Tibial nerve (tissue), 4 donors: ENCODE measurements at places on chromosomes 1 and 21. TPM values are rescaled to one million over a fixed set of nuclear protein-coding genes. Genes with fewer than 3 reads are reported as not detected.
A peak's percentile ranks its signal among the peaks of the same experiment; 100 is the strongest.

GRCh38 chr1:244709476-244710368 is 56.8 kb downstream of the DESI2 start:
- DNase-seq = no peak

Gene C1orf56
- total RNA-seq = 5.0 TPM

DNA sequence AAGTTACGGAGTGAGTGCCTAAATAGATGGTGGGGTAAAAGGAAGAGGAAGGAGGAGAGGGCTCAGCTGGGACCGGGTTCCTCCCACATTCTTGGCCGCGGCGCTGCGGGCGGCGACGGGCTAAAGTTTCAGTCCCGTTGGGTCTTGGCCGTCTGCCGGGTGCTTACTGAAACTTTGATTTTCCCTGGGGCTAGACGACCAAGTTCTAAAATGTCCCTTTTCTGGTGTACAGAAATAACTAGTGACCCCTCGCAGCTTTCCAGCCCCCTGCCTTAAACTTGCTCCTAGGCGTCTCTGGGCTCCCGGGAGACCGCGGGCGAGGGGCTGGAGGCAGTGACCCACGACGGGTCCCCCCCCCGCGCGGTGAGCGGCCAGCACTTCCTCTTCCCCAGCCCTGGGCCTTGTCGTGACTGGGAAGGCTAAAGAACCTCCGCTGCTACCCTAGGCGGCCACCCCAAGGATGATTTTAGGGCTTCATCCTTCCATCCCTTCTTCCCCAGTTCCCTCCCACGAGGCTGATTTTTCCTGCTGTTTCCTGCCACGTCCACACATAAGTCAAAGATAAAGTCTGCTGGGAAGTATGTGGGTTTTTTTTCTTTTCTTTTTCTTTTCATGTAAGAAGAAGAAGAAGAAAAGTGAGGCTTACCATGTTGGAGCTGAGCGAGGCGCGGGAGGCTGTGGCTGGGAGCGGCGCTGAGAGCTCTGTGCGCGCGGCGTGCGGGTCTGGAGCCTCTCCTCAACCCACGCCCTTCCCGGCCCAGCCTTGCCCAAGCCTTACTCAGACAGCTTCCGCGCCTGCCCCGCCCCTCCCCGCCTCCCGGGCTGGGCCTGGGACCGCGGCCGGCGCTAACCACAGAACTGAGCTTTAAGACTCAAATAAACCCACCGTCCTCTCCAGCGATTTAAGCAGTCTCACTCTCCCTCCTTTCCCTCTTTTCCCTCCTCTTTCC is at the start of gene S100A11:
Gene S100A11, minus strand, starts transcription at position 738 of the 950 bp plus-strand sequence. Its CDS starts 89 bp downstream, at position 649.
- peak; percentile 89 for DNase-seq

GRCh38 chr1:244843148-244843978 is 7.9 kb downstream of the COX20 start:
- DNase-seq = no peak

Gene HPDL
- 1.7 TPM for total RNA-seq

Gene TBCE
- 32.1 TPM for total RNA-seq

Gene AGPAT3
- 33.3 TPM for total RNA-seq

- peak; percentile 48 for DNase-seq
These were observed 36.7 kb downstream of the MEF2D start for GRCh38 chr1:156463874-156464273.

- DNase-seq = peak; percentile 96
These were observed 12.6 kb downstream of the HSF2BP start for GRCh38 chr21:43646550-43647260.

Gene TLCD4
- 9.0 TPM for total RNA-seq

- DNase-seq = no peak
These were observed 60.8 kb upstream of the RALGPS2 start for GRCh38 chr1:178664278-178664677.

- DNase-seq = no peak
These were observed 59.6 kb downstream of the ATP6V1G3 start for GRCh38 chr1:198480876-198481275.

GRCh38 chr21:16330082-16330907 is 600.5 kb downstream of the USP25 start:
- no peak for DNase-seq

DNA sequence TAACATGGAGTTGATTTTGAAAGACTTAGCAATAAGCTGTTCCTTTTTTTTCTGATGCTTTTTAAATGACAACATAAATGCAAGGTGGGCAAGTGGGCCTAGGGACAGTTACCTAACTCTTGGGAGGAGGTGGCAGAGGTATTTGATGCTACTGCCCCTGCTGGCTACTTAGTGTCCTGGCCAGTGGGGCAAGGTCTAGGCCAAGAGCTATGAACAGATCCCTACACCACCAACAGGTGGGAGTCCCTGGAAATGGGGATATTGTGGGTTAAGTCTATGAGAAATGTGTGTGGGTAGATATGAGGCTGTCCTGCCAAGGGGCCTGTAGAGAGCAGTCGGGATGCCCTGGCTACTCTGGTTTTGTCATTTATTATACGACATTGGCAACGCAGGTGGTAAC is 31.3 kb upstream of the B3GALT5 start:
- no peak for DNase-seq

Gene ETV3L
- total RNA-seq = not detected

Gene EXO1
- not detected for total RNA-seq

DNA sequence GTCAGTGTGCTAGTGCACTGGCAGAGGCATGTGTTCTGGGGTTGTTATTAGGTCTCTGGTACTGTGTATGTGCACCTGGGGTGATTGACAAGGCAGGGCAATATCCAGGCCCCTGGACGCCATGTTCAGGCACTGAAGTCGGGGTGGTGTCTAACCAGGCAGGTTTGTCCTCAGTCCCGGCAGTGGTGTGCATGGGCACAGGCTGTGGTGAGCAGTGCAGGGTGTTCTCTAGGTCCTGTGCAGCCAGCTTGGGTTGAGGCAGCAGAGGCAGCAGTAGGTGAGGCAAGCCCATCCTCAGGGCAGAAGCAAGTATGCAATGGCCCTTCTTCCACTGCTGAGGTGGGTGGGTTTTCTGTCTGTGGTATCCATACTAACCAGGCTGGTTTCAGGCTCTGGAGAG is 252.3 kb upstream of the LRRC7 start:
- DNase-seq = no peak

- DNase-seq = no peak
These were observed 102.5 kb downstream of the XPR1 start for GRCh38 chr1:180734366-180734765.

DNA sequence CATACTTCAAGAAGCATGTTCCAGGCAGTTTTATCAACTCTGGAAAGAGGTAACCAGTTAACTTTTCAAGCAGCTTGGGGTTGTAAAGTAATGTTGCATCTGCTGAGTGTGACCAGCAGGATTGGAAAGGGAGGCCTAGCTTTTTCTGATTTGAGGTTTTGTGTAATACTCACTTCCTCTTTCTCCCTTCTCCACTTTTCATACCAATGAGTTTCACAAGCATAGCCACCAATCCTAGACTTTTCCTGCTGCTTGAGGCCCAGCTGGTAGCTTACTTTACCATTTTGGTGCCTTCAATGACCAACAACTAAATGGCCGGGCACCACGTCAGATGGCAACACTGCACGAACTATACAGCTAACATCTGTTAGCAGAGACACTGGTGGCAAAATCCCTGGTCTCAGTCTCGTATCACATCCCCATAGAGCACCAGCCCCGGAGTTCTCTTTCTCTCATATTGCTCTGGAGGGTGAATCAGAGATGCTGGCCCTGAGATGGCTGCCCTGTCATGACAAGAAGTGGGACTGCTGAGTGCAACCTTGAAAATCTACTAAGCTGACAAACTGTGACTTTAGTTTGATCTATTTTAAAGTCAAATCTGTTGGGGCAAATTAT is 14.8 kb upstream of the GPR88 start:
- DNase-seq = no peak

Gene RUNX3
- total RNA-seq = 1.4 TPM

- no peak for DNase-seq
These were observed 684.4 kb downstream of the PLA2G4A start for GRCh38 chr1:187513190-187513589.

DNA sequence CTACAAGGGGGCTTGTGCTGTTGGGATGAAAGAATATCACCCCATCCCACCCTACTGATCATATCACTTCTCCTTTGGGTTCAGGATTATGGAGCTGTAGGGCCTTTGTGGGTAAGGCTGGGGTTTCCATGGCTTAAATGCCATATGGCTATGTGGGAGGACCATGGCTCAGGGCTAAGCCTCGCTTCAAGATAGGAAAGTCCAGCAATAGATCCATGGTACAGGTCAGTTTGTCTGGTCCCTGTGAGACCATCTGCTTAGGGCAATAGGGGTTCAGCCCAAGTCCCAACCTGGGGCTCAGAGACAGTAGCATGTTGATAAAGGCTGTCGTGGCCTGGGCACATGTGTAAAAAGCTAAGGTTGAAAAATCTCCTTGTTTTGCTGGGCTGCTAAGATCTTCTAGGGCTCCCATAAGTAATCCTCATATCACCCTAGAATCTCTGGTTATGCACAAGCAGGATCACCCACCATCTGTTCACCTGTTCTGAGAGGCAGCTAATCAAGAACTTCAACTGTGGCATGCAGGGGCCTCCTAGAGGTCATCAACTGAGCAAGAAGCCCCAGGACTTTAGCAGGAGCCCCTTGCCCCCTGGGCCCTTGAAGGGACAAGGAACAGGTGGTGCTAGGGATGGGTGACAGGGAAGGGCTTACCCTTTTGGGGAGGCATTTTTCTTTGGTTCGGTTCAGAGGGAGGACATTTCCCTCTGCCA is 66.5 kb downstream of the UBE2T start:
- DNase-seq = no peak

- no peak for DNase-seq
These were observed 20.4 kb downstream of the ODF2L start for GRCh38 chr1:86375688-86376087.

Gene RNF115
- total RNA-seq = 23.9 TPM
